ENCODE measurements at places on chromosomes 5 and 9. TPM values are rescaled to one million over a fixed set of nuclear protein-coding genes. Genes with fewer than 3 reads are reported as not detected.

DNA sequence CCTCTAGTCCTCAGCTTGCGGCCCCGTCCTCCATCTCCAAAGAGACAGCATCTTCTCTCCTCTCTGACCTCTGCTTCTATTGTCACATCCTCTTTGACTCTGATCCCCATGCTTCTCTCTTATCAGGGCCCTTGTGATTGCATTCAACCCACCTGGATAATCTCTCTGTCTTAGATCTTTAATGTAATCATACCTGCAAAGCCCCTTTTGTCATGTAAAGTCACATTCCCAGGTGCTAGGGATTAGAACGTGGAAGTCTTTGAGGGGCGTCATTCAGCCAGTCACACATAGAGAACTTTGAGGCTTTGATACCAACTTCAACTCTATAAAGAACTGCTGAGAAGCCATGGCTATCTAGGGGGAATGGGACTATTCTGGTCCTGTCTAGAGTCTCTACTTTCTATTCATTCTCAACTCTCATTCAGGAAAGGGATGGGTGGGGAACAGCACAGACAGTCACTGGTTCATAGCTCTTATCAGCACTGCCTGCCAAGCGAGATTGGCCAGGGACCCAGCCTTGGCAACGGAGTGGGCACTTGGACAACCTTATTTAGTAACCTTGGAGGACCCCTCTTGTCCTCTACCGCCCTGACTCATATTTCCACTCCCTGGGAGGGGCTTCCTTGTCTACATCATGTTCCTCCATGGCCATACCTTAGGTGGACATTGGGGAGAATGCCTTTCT lies 29.0 kb downstream of the TAS2R1 start:
- H3K4me3 ChIP-seq = no peak overlapping the region
- no peaks in the 10 kb centered on the region for H3K4me1 ChIP-seq
- DNase-seq = no peak
- H3K36me3 ChIP-seq = no peaks in the 10 kb centered on the region
- H3K27ac ChIP-seq = no peak overlapping the region

GRCh38 chr5:51203598-51203997 lies 179.7 kb upstream of the ISL1 start:
- no peak overlapping the region for H3K4me3 ChIP-seq
- no peaks in the 10 kb centered on the region for H3K4me1 ChIP-seq
- H3K27ac ChIP-seq = no peak overlapping the region
- H3K36me3 ChIP-seq = no peaks in the 10 kb centered on the region

- H3K27me3 ChIP-seq = no peaks in the 10 kb centered on the region
- DNase-seq = no peak
Observed at GRCh38 chr5:87027570-87027969, 240.1 kb upstream of the RASA1 start.

OR1B1 gene
- 0.29 TPM for total RNA-seq

PCDHGC5 gene
- 1.9 TPM for total RNA-seq

DNA sequence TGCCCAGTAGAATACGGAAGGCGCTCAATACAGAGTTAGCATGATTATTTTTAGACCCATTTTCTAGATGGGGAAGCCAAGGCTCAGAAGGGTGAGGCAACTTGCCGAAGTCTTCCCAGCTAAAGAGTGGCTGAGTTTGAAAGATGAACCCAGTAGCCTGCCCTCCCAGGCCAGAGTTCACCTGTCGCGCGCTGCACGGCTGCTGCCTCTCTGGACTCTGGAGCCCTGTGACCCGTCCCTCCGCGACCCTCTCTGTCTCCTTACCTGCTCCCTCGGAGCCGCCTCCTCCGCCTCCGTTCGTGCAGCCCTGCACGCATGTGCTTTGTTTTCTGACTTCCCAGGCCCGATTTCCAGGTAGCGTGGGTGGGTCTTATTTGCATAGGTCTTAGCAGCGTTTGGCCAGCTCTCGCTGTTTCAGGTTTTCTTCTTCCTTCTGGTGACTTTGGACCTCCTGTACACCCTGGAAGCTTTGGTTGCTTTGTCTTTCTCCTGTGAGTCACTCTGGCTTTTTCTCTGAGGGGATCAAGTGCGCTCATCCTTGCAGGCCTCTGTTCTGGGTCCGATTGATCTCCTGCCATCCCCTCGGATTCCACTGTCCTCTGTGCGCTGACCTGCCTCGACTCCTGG lies at the start of gene RNF183:
Gene RNF183 (minus strand): TSS at position 585 of the 627 bp plus-strand sequence. CDS start 5,192 bp downstream, outside the sequence.
- no peaks in the 10 kb centered on the region for H3K27me3 ChIP-seq
- no peak for DNase-seq
- H3K36me3 ChIP-seq = no peaks in the 10 kb centered on the region

GRIN3A gene
- 0.13 TPM for total RNA-seq

TMEM203 gene
- 31.7 TPM for total RNA-seq

DNA sequence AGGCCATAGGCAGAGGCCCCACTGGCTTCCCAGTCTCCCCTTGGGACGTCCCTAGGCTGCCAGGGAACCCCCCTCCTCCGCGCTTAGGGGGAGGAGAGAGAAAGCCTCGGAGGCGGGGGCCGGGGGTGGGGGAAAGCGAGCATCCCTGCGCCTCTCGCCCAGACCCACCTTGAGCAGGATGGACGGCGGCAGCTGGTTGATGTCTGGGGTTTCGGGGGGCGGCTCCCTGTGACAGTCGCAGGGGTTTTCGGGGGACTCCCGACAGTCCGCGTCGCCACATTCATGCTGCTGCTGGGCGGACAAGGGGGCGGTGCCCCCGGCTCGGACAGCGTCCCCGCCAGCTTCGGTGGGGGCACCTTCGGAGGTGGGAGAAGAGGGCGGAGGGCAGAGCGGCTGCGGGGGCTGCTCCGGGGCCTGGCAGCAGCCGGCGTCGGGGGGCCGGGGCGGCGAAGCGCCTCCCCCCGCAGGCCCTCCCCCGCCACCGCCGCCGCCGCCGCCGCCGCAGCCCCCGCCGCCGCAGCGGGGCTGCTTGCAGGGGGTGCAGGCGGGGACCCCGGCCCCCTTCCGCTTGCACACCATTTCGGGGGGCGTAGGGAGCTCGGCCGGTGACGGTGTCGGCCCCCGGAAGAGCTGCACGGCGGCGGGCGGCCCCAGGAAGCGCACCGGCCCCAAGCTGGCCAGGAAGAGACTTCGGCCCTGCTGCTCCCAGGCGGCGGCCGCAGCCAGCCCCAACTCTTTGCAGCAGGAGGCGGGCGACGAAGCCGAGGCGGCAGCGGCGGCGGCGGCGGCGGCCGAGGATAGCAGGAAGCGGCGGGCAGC lies 1.2 kb downstream of the FBXL17 start:
- H3K27ac ChIP-seq = peak overlapping the region; percentile 100
- H3K27me3 ChIP-seq = no peaks in the 10 kb centered on the region
- peaks cover 39% of the 10 kb centered on the region for H3K4me1 ChIP-seq
- no peaks in the 10 kb centered on the region for H3K36me3 ChIP-seq

IFNA13 gene
- not detected for total RNA-seq

- H3K36me3 ChIP-seq = no peaks in the 10 kb centered on the region
- no peak for DNase-seq
- H3K4me1 ChIP-seq = no peaks in the 10 kb centered on the region
- no peak overlapping the region for H3K27ac ChIP-seq
- no peak overlapping the region for H3K4me3 ChIP-seq
Observed at GRCh38 chr5:143776951-143777350, 35.0 kb upstream of the HMHB1 start.

- no peak for DNase-seq
- H3K27me3 ChIP-seq = no peaks in the 10 kb centered on the region
- no peaks in the 10 kb centered on the region for H3K4me1 ChIP-seq
- no peaks in the 10 kb centered on the region for H3K36me3 ChIP-seq
- peak overlapping the region; percentile 44 for H3K4me3 ChIP-seq
- H3K27ac ChIP-seq = peak overlapping the region; percentile 48
Observed at GRCh38 chr9:96620181-96620514, 505 bp upstream of the CDC14B start.

- H3K27me3 ChIP-seq = no peaks in the 10 kb centered on the region
- no peaks in the 10 kb centered on the region for H3K4me1 ChIP-seq
- no peak overlapping the region for H3K27ac ChIP-seq
Observed at GRCh38 chr5:28500511-28500910, 1462.1 kb upstream of the CDH9 start.

MYMK gene
- not detected for total RNA-seq

OR13C3 gene
- not detected for total RNA-seq

TAF11L5 gene
- total RNA-seq = not detected

DNA sequence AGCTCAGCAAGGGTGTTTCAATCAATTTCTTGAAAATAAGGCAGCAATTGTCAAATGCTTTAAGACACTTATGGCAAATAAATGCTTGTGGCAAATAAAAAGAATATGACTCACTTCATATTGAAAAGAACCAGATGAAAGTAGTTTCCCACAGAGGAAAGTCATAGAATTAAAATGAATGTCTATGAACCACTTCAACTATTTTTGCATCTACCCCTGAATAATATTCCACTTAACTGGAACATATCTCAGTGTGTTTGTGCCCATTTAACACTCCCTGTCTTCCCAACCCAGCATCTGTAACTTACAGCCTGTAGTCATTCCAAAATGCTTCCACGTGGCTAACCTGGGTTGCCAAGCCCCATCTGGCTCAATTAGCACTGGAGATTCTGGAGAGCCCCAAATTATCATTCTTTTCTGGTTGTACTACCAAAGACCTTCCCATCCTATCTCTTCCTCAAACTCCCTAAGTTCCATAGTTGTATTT lies 84.7 kb downstream of the FEM1C start:
- peak overlapping the region; percentile 46 for H3K27ac ChIP-seq
- DNase-seq = no peak
- no peaks in the 10 kb centered on the region for H3K36me3 ChIP-seq
- peaks cover 21% of the 10 kb centered on the region for H3K4me1 ChIP-seq
- no peak overlapping the region for H3K4me3 ChIP-seq

LCN10 gene
- 10.0 TPM for total RNA-seq

DNA sequence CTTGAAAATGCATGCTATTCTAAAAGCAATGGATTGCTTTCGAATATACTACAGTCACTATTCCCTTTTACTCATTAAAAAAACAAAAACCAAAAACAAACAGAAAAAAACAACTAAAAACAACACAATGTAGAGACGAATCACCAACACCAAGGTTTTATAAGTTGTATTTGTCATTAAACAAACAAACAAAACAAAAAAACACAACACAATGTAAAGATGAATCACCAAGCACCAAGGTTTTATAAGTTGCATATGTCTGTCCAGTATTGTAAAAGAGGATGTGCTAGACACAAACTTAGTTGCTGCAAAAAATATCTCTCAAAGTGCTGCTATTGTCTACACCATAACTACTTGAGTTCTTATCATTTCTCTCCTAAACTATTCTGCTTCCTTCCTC lies 1269.2 kb downstream of the EFNA5 start:
- no peak overlapping the region for H3K4me3 ChIP-seq
- H3K27ac ChIP-seq = no peak overlapping the region
- H3K27me3 ChIP-seq = no peaks in the 10 kb centered on the region
- no peak for DNase-seq
- no peaks in the 10 kb centered on the region for H3K4me1 ChIP-seq

DNA sequence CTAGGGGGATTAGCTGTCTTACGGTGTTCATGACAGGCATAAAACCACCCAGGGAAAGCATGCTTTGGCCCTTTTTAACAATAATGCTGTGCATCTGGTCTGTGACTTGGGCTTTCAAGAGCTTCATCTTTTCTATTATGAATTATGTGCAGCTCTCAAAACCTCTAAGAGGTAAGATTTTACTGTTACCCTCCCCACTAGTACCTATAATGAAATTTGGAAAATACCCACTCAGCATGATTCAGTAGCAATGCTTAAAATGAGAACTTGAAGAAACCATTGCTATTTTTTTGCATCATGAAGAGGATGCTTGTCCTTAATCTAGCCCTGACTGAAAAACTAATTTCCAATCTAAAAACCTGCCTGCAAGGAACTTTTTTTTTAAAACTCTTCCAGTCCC lies 5.8 kb upstream of the LHFPL2 start:
- H3K27me3 ChIP-seq = no peaks in the 10 kb centered on the region
- H3K4me1 ChIP-seq = no peaks in the 10 kb centered on the region
- H3K27ac ChIP-seq = no peak overlapping the region
- no peaks in the 10 kb centered on the region for H3K36me3 ChIP-seq
- H3K4me3 ChIP-seq = no peak overlapping the region

- no peak within 1 kb of the TSS for H3K27ac ChIP-seq
- DNase-seq = no peak
- H3K27me3 ChIP-seq = no peaks in the 10 kb centered on the region
- peak within 1 kb of the TSS; percentile 33 for H3K4me3 ChIP-seq
- no peaks in the 10 kb centered on the region for H3K36me3 ChIP-seq
Observed at GRCh38 chr5:171418982-171419687, at the start of gene FGF18. Gene FGF18, plus strand, starts transcription at chr5:171419647. Its CDS starts 553 bp downstream, at chr5:171420200.

GRCh38 chr5:7391215-7391614 lies 4.7 kb upstream of the ADCY2 start:
- H3K36me3 ChIP-seq = no peaks in the 10 kb centered on the region
- H3K4me3 ChIP-seq = no peak overlapping the region
- peaks cover 26% of the 10 kb centered on the region for H3K27me3 ChIP-seq
- DNase-seq = no peak
- no peaks in the 10 kb centered on the region for H3K4me1 ChIP-seq

DNA sequence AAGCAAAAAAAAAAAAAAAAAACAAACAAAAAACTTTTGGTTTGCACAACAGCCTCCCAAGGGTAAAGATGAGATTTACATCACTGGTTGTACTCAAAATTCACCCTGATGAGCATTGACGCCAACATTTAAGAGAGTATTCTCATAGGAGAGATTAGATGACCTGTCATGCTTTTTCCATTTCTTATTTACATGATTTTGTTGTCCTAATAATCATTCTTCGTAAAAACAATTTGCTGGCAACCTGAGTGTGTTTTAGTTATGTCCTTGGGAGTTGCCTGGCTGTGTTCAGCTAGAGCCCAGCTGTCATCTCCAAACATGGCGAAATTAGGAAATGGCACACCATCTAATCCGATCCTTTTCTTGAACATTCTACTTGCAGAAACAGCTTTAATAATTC lies 186.4 kb upstream of the MRPS30 start:
- no peak overlapping the region for H3K4me3 ChIP-seq
- DNase-seq = no peak
- H3K27ac ChIP-seq = no peak overlapping the region
- no peaks in the 10 kb centered on the region for H3K36me3 ChIP-seq
- H3K4me1 ChIP-seq = no peaks in the 10 kb centered on the region

GRCh38 chr5:51225789-51226742 lies 157.2 kb upstream of the ISL1 start:
- H3K4me3 ChIP-seq = no peak overlapping the region
- H3K27me3 ChIP-seq = no peaks in the 10 kb centered on the region
- no peaks in the 10 kb centered on the region for H3K36me3 ChIP-seq
- DNase-seq = peak; percentile 22

GRCh38 chr5:173234129-173234790 lies 746 bp downstream of the NKX2-5 start:
- no peak overlapping the region for H3K27ac ChIP-seq
- H3K4me3 ChIP-seq = no peak overlapping the region
- H3K36me3 ChIP-seq = no peaks in the 10 kb centered on the region
- H3K4me1 ChIP-seq = peaks cover 29% of the 10 kb centered on the region
- peaks cover 100% of the 10 kb centered on the region for H3K27me3 ChIP-seq
- no peak for DNase-seq

GRCh38 chr5:82332886-82333615 lies 54.9 kb upstream of the RPS23 start:
- H3K4me1 ChIP-seq = peaks cover 15% of the 10 kb centered on the region
- H3K27ac ChIP-seq = peak overlapping the region; percentile 77
- DNase-seq = no peak
- H3K36me3 ChIP-seq = no peaks in the 10 kb centered on the region
- H3K4me3 ChIP-seq = no peak overlapping the region
- H3K27me3 ChIP-seq = no peaks in the 10 kb centered on the region

- no peaks in the 10 kb centered on the region for H3K36me3 ChIP-seq
- H3K27me3 ChIP-seq = no peaks in the 10 kb centered on the region
- H3K27ac ChIP-seq = no peak overlapping the region
- no peak for DNase-seq
- H3K4me1 ChIP-seq = peaks cover 8% of the 10 kb centered on the region
- no peak overlapping the region for H3K4me3 ChIP-seq
Observed at GRCh38 chr9:78278177-78278777, 18.6 kb upstream of the PSAT1 start.

CKMT2 gene
- total RNA-seq = 1.7 TPM

GRCh38 chr9:124286292-124286931 lies 28.7 kb downstream of the NEK6 start:
- peaks cover 59% of the 10 kb centered on the region for H3K4me1 ChIP-seq
- no peak for DNase-seq
- no peaks in the 10 kb centered on the region for H3K27me3 ChIP-seq
- peak overlapping the region; percentile 90 for H3K27ac ChIP-seq
